NCI-H2081 treated with DMSO at 0.1 percent for 48 hours (cell line): ENCODE measurements at places on chromosomes 7 and 10.

GRCh38 chr10:77463967-77464745 lies 173.5 kb downstream of the KCNMA1 start:
- no peak for DNase-seq

DNA sequence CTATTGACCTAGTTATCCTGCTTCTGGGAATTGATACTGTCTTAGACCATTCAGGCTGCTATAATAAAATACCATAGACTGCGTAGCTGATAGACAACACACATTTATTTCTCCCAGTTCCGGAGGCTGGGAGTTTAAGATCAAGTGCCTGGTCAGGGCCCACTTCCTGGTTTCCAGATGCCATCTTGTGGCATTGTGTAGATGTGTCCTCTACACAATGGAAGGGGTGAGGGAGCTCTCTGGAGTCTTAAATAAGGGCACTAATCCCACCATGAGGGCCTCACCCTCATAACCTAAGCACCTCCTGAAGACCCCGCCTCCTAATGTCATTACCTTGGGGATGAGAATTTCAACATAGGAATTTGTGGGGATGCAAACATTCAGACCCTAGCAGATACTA lies 62.4 kb downstream of the SLC35B4 start:
- DNase-seq, result no peak

GRCh38 chr10:3816995-3817394 lies 32.0 kb upstream of the KLF6 start:
- DNase-seq, result no peak

- no peak for DNase-seq
These were observed 307.6 kb downstream of the SKIDA1 start for GRCh38 chr10:21217748-21218367.

- DNase-seq, result no peak
These were observed 149.8 kb downstream of the NSUN6 start for GRCh38 chr10:18501629-18502028.

- DNase-seq, result no peak
These were observed 11.4 kb upstream of the KPNA7 start for GRCh38 chr7:99219185-99219767.

DNA sequence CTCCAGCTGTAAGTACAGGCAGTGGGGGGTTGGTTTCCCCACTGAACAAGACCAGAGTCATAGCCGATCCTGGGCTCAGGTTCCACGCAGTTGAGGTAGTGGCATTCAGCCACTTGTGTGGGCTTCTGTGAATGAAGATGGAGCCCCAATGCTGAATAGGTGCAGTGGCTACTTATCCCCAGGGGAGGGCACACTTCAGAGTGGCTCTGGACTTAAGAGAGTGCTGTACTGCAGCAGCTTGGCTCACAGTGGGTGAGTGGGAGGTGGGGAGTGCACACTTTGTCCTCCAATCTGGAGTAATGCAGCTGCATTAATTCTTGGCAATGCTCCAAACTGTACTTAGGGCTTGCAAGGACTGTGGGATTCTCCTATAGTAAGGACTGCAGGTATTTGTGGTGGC lies 81.9 kb downstream of the BUB3 start:
- DNase-seq, result no peak

- DNase-seq, result no peak
These were observed 56.3 kb downstream of the POU6F2 start for GRCh38 chr7:39033885-39034624.

DNA sequence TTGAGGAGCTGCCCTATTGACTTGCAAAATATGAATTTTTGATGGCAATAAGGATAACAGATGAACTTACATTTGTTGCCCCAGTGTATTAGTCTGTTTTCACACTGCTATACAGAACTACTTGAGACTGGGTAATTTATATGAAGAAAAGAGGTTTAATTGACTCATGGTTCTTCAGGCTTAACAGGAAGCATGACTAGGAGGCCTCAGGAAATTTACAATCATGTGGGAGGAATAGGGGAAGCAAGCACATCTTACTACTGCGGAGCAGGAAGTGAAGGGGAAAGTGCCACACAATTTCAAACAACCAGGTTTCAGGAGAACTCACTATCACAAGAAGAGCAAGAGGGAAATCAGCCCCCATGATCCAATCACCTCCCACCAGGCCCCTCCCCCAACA lies 57.9 kb downstream of the ZNF22 start:
- no peak for DNase-seq

DNA sequence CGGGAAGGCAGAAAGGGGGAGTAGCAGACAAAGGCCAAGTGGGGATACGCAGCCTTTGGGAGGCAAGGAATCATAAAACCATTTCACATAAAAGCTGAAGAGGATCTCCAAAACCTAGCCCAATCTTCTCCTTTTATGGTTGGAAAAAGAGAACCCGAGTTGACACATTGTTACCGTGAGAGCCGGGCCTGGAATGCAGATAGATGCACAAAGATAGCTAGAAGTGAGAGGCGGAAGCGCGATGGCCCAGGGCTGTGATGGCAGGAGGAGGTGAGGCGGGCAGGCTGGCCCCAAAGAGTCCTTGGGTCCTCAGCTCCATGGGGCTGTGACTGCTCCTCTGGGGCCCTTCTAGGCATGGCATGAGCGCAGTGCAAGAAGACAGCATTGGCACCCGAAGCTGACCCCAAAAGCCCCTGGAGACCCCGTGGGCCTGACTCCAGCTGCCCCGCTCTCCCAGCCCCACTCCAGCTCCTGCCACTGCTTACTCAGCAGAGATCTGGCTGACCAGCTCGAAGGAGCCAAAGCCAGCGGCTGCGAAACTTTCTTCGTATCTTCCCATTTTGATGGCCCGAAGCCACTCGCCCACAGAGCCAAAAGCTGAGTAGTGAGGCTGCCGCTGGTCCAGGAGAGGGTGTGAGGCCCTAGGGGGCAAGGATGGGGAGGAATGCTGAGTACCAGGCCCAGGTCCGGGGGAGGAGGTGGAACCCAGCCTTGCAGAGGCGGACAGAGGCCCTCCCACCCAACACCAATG lies 22.5 kb downstream of the EPHB4 start:
- DNase-seq, result no peak

DNA sequence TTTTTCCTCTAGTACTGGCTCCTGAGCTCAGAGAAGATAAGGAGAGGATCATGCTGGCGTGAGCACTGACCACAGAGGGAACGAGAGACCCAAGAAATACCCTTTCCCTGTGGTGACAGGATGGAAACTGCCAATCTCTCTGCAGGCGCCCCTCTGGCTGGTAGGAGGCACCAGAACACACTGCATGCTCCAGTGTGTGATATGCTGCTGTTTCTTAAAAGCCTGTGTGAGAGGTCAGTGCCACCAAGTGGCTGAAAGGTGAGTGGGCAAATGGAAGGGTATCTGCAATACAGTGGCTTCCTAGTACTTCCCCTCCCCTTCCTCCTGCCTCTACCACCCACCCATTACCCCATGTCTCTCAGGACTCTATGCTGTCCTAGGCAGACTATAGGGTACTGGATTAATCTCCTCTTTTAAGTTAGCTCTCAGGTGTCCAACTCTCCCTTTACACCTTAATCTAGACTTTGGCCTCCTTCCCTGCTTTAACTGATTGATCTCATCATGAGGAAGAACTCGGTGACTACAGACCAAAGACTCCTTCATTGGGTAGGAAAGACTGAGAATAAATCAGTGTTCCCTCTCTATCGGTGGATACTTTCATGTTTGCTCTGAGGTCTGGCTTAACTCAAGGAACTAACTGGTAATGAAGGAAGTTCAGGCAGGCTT lies 283.6 kb downstream of the ADRA2A start:
- no peak for DNase-seq

GRCh38 chr7:128974241-128974934 lies 36.7 kb downstream of the IRF5 start:
- no peak for DNase-seq

- no peak for DNase-seq
These were observed 350.1 kb upstream of the COBL start for GRCh38 chr7:51666751-51667150.

GRCh38 chr10:60717852-60718251 lies 60.4 kb upstream of the CDK1 start:
- no peak for DNase-seq

GRCh38 chr7:31775556-31775955 lies 88.5 kb downstream of the PPP1R17 start:
- no peak for DNase-seq

- no peak for DNase-seq
These were observed 39.9 kb downstream of the PLEKHA8 start for GRCh38 chr7:30068117-30068516.

DNA sequence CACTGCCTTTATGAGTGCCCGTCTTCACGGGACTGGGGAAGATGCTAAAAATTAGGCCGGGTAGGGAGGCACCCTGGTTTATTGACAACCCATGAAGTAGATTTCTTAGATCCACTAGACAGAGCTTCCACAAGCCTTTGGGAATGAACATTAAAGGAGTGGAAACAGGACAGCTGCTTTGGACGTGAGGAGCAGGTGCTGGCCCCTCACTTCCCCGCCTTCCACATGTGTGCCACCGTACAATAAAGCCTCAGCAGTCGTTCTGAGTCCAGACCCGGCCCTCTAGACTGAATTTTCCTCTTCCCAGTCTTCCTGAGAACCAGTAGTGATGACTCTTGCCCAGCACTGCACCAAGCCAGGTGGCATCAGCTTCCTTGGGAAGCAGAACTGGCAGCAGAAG lies 282.4 kb downstream of the CELF2 start:
- no peak for DNase-seq

DNA sequence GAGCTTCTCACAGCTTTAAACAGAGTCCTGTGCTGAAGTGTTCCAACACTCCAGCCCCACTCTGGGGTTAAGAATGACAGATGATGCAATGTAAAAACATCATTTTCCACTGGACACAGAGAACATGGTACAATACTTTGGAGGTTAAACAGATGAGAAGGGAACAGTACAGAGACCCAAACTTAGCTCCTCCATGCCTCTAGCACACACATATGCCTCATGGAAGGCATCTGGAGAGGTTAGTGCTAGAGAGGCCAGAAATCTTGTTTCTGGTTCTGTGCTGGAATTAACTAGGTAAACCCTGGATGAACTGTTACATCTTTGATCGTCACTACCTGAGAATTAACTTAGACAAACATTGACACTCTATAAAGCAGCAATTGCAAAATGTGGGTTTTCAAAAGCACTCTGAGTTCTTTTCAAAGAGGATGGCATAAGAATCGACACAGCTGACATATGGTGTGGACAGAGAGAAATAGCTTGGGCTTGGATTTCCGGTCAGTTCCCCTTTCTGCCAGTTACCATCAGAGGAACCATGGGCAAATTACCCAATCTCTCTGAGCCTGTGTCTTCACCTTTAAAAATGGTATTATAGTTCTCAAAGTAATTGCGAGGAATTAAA lies 81.9 kb downstream of the KCNMA1 start:
- DNase-seq, result no peak

DNA sequence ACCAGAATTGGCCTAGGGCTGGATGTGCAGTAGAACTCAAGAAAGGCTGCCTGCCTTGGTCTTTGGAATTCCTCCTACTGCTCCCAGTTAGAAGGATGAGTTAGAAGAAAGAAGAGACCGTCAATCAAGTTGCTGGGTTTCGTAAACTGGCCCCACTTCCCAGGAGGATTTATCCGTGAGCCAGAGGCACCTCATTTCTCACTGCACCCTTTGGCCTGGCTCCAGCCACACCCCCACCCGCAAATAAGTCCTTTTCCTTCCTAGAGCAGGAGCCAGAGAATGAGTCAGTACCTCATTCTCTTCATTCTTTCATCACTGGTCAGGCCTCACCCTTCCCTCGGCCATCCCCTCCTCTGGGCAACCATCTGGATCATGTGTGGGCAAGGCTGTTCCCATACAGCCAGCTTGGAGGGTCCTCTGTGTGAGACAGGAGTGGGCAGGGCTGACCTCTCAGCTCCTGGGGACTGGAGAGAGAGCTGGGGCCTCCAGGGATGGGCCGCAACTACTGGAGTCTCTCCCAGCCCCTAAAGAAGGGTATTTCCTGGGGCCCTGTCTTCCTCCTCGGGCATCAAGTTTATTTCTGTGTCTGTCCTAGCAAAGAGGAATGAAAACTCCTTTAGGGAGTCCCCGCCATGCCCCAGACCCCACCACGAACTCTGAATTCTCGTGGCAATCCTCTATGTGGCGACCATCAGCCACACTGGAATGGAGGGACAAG lies 87.2 kb upstream of the DUSP5 start:
- no peak for DNase-seq

- no peak for DNase-seq
These were observed 6.2 kb downstream of the NIPSNAP2 start for GRCh38 chr7:55970561-55970960.

DNA sequence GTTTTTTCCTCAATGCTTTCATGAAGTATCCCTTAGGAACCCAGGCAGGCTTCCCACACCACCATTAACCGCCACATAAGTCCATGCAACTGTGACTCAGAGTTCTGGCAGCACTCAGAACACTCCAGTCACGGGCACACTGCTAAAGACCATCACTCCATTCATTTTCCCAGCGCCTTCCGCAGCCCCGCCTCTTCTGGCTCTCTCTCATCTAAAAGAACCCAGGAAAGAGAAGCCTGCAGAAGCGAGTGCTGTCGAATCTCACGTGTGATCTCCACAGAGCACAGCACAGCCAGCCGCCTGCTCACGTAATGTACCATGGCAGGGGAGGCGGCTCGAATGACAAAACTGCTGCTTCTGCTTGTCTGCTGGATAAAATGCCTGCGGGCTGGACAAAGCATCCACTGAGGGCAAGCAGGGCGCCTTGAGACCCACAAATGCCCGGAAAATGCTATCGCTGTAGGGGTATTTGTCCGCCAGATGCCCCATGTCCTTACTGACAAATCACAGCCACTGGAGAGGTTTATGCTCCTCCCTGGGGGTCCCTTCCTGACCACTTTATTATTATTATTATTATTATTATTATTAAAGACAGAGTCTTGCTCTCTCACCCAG lies 1.8 kb downstream of the PSMG3 start:
- DNase-seq, result no peak

DNA sequence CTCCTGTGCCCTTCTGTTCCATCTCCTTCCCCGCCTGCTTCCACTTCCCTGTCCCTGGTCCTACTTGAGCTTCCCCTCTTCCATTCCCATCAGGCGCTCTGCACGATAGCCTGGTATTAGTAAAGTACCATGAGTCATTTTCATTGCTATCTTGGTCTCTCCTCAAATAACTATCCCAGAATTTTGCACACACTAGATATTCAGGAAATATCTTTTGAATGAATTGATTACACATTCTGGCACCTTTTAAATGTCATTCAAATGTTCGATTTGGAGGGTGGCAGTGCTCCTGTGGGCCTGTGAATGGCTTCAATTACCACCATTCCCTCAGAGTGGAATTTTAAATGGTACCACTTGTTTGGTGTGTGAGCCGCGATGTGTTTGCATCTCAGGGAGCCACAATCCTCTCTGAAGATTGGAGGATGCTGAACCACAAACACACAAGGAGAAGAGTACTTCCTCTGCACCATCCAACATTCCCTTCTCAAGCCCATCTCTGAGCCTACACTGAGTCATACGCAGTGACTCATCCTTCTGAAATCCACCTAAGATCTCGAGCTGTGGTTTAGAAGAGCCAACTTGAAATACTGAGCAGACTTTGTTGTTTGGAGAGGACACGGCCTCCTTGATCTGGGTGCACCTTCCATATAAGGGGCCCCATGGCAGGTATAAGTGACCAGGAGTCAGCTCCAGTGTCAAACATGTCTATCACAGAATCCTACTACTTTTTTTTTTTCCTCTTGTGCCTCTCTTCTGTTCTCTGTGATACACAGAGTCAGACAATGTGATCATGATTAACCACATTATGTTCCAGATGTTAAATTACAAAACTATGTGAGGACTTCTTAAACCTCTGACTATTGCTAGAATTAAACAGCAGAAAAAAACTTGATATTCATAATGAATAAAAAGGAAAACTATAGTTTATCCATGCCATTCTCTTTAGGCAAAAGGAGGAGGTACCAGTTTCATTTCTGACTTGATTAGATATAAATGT lies 81.9 kb downstream of the BMPER start:
- DNase-seq, result no peak

GRCh38 chr10:100739517-100740368 lies 5.6 kb upstream of the PAX2 start:
- no peak for DNase-seq

- no peak for DNase-seq
These were observed 131.1 kb downstream of the PDE1C start for GRCh38 chr7:31939076-31939475.
